ENCODE measurements at places on chromosomes 4 and X.

DNA sequence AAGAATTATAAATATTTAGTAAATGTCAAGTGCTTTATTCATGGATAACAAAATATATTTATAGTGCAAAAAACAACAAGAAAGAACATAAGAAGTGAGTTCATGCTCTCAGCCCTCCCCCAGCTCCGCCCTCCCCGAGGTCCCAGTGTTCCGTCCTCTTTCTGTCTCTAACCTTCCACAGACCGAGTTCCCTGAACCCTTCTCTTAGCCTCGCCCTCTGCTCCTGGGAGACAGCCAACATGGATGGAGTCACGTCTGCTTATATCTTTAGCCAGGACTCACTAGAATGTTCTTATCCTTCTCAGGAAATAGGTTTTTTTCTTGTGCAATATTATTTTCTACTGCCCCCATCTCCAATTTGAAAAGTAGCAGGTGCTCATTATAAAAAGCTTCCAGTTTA, 40.1 kb upstream of the HELT start:
- DNase-seq: no peak

GRCh38 chrX:140822184-140822583, 112.6 kb downstream of the LINC00632 start:
- no peak for DNase-seq

DNA sequence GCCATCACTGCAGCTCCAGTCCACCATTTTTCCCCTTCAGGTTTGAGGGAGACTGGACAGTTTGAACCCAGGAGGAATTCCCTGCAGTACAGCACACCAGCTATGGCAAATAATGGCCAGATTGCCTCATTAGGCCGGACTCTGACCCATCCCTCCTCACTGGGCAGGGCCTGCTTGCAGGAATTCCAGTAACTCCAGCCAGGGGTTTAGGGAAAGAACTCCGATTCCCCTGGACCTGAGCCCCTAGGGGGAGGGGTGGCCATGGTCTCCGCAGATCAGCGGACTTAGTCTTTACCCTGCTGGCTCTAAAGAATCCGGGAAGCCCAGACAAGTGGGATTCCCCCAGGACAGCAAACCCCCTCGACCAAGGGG, 342.8 kb downstream of the DMD start:
- no peak for DNase-seq

DNA sequence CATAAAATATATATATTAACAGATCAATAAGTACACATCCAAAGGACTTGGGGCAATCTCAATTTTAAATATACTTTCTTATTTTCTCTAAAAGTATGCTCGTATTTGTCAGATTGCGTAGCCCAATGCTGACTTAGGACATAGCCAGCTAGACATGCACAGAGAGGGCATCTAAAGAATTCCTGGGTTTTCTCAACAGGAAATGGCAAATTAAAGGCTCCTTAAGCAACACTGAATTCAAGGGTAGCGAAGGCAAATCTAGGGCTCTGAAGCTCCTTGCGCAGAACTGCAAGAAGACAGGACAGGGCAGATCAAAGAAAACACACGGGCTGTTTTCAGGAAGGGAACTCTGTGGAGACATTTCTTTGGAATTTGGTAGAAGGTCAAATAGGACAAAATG, 94.6 kb upstream of the FTHL17 start:
- no peak for DNase-seq

- DNase-seq: no peak
These were observed 3.9 kb downstream of the PCDH10 start for GRCh38 chr4:133152831-133153481.

- DNase-seq: no peak
These were observed 44.0 kb upstream of the STK26 start for GRCh38 chrX:131979116-131979515.

DNA sequence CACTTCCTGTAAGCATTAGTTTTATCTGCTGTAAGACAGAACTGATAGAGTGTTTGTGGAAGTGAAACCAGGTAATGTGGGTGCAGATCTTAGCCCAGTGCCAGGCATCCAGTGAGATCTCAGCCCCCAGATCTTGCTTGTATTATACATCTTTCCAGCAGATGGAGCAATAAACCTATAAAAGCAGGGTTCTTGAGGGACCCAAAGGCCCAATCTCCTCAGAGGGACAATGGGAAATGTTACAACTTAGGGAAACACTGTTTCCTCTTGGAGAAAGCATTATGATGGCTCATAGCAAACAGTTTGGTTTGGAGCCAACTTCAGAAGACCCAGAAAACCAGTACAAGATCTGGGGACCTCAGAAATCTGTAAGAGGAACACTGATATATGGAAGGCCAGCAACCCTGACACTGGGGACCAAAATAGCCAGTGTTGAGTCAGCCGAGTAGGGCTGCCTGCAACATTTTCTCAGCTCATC, 206.3 kb downstream of the SLC7A11 start:
- no peak for DNase-seq

DNA sequence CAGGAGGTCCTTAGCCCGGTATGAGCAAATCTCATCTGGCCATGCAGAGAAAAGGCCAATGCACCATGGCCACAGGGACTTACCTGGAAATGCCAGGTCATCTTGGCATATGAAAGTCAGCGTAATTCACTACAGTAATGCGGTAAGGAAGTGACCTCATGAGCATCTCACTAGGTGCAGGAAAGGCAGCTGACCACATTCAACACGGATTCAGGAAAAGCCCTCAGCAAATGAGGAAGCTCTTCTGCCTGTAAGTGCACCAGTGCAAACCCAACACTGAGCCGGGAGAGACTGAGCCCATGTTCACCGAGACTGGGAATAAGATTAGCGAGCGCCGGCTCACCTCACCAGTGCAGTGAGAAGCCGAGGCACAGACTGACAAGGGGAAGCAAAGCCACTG, 23.7 kb downstream of the LRPAP1 start:
- no peak for DNase-seq

GRCh38 chr4:125432078-125432477, 117.3 kb downstream of the FAT4 start:
- no peak for DNase-seq

DNA sequence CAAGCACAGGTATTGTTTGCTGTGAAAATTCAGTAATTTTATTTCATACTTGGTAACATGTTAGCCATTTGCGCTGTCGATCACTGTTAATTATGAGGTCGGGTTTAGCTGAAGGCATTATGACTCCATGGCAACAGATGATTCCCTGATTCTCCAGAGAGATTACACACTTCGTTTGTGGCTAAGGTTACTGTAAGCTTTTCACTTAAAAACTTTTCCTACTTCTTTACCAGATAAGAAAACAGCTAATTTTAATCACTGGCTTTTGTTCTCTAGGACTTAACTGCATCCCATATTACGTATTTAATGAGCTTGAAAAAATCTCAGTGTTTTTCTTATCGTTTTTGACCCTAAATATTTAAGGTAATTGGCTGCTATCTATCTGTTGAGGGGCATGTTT, 2.1 kb downstream of the GSTCD start:
- DNase-seq: no peak

DNA sequence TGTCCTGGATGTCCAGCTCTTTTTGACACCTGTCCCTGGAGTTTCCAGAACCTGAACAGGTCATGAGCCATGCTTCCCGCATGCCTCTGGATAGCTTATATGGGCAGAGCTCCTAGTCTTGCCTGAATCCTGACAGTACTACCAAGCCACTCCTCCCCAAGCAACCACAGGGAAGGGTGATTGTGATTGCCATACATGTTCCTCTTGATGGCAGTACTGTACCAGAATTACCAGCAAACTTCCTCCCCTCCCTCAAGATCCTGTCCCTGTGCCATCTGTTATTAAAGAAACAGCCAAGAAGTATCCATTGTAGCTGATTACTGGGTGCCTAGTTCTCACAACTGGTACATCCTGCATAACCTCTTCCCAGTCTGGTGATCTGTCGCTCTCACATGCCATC, 264.3 kb upstream of the AGTR2 start:
- no peak for DNase-seq

DNA sequence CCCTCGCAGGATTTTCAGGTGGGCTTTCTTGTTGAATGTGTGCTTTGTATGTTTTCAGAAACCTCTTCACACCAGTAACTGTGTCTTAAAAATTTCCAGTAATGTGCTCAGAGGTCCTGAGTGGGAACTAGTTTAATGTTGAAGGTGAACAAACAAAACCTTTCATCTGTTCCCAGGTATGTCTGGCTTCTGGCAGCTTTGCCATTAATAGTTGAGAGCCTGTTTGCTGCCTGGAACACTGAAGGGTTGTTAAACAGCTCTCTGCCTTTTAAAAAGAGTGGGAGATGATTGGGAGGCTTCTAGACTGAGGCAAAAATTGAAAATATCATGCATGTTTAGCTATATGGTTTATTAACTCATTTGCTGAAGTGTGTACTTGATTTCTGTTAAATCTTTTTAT, 161.2 kb upstream of the AGTR2 start:
- no peak for DNase-seq

GRCh38 chr4:153337686-153338085, 6.8 kb upstream of the MND1 start:
- DNase-seq: no peak

DNA sequence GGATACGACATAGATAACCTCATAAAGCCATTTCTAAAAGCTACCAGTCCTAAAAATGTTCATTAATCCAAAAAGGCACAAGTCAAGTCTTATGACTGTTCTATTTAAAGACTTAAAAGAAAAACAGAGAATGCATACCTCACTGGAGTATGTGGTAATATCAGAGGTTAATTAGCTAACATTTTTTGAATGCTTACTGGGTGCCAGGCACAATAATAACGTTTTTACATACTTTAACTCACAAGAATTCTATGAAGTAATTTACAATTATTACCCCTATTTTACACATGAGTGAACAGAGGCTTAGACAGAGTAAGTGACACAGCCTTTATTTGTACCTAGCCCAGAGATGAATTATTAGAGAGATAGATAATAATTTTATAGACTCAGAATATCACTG, 207.5 kb downstream of the PDGFC start:
- no peak for DNase-seq

Data from NCI-H187 treated with DMSO at 0.1 percent for 48 hours (cell line).